Stimulated activated CD4-positive, alpha-beta T cell treated with anti-CD3 and anti-CD28 coated beads, TNF-alpha, amount 100 ng/mL, for 4 hours (primary cell): ENCODE measurements at places on chromosomes 2 and 18.

GRCh38 chr2:151029406-151030157 is 232.1 kb downstream of the RBM43 start:
- no peak for DNase-seq

GRCh38 chr2:33370636-33371265 is 105.7 kb upstream of the RASGRP3 start:
- no peak for DNase-seq

DNA sequence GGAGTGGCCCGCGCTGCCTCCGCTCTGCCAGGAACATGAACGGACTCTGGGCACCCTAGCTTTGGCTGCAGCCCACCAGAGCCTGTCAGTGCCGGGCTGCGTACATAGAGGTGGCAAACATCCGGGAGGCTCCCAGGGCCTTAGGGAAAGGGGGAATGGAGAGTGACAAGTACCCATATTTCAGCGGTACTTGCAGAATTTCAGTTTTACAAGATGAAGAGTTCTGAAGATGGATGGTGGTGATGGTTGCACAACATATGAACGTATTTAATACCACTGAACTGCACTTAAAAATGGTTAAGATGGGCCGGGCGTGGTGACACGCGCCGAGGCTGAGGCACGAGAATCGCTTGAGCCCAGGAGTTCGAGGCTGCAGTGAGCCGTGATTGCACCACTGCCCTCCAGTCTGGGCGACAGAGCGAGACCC is 873 bp downstream of the MTHFD2 start:
- DNase-seq, result no peak

DNA sequence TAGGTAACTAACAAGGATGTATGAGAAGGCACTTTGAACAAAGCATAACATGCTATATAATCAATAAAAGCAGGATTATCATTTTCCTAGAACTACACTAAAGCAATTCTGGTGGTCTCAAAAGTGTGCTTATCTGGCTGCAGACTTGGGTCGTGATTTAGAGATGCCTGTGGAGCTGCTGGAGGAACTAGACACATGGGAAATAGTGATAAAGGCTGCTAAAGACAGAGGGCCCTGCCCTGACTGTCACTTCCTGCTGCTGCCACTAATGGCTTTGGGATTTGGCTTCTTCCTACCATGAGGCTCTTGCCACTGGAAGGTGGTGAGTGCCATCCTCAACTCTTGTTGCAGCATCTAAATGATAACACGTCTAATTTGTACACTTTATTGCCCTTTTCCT is 22.5 kb downstream of the TMEM178A start:
- DNase-seq, result no peak

DNA sequence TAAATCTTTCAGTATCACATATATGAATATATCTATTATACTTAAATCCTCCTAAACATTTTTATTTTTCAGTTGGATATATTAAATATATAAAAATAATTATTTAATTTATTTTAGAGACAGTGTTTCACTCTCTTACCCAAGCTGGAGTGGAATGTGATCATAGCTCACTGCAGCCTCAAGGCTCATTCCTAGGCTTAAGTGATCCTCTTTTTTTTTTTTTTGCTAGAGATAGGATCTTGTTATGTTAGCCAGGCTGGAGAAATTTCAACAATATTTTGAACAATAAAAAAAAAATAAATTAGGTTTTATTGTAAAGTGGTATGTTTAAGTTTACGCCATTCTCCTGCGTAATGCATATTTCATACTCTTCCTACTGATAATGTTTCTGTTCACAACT is 4.2 kb downstream of the SPAST start:
- DNase-seq, result no peak

- no peak for DNase-seq
These were observed 63.0 kb downstream of the MCFD2 start for GRCh38 chr2:46852598-46852997.

DNA sequence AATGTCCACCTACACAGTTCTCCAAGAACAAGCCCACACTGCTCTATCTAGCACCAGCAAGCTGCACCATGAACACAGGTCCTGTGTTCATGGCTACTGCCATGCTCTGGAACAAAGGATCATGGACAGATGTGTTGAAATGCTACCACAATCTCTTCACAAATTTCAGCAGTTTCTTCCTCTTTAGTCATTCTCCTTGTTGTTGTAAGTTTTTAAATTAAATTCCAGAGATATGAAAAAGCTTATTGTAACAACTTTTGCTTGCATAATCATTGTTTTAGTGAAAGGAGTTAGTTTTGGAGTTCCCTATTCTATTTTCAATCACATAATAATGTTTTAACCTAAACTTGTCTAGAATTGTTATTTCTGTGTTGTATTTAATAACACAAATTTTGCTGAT is 17.2 kb upstream of the NAPG start:
- DNase-seq, result no peak

GRCh38 chr2:71449343-71449742 is 4.0 kb upstream of the DYSF start:
- no peak for DNase-seq

GRCh38 chr2:186205254-186205911 is 280.7 kb upstream of the ZC3H15 start:
- DNase-seq, result no peak

- DNase-seq, result no peak
These were observed 1.2 kb downstream of the EFEMP1 start for GRCh38 chr2:55922291-55922907.

DNA sequence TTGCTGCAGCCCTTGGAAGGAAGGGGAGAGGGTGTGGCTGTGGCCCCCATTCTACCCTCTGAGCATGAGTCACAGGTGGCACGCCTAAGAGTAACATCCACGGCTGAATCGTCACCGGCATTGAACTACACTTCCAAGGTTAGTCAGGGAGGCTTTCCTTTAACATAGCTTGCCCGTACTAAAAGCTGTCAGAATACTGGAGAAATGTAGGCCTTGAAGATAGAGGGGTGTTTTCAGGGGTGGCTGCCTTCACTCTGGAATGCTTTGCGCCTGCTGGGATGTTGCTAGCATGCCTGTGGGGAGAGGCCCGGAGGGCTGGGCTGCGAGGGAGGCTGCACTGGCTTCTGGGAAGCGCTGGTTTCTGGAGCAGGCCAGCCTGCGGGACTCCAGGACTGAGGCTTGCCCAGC is 333.7 kb downstream of the AGAP1 start:
- no peak for DNase-seq

- no peak for DNase-seq
These were observed 9.6 kb upstream of the HOXD1 start for GRCh38 chr2:176178757-176179295.

GRCh38 chr2:28408764-28409599 is 16.3 kb downstream of the FOSL2 start:
- peak; percentile 54 for DNase-seq

DNA sequence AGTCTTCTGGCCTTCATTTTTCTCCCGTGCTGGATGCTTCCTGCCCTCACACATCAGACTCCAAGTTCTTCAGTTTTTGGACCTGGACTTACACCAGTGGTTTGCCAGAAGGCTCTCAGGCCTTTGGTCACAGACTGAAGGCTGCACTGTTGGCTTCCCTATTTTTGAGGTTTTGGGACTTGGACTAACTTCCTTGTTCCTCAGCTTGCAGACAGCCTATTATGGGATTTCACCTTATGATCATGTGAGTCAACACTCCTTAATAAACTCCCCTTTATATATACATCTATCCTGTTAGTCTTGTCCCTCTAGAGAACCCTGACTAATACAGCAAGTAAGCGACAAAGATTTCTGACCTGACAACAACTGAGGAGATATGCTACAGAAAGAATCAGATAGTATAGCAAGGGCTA is 7.2 kb downstream of the CDC42EP3 start:
- DNase-seq, result no peak

DNA sequence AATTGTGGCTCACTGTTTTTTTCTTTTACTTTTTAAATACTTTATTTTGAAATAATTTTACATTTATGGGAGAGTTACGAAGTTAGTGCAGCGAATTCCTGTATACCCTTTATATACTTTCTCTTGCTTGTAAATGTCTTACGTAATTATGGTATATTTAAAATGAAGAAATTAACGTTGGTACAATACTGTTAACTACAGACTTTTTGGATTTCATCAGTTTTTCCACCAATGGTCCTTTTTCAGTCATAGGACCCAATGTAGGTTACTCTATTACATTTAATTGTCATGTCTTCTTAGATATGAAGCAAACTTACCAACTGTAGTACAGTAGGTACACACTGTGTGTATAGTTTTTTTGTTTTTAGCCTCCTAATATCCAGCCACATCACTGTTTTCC is 76.3 kb downstream of the BOLA3 start:
- no peak for DNase-seq

- DNase-seq, result no peak
These were observed 165.6 kb downstream of the ALK start for GRCh38 chr2:29755829-29756228.

DNA sequence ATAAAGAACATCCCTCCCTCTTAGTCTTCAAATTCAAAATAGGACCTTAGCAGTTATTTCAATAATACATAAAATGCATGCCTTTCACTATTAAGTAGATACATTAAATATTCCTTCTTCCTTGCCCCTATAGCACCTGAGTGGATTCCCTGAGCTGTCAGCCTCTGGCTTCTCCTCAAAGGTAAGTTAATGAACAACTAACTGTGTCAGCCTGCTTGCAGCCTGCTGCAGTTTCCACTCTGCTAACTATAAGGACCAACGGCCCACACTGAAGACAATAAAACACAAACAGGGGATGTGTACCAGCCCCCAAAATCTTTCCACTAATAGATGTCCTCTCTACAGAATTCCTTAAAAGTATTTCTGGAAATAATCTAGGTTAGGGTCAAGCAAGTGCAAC is 5.0 kb downstream of the KCTD1 start:
- no peak for DNase-seq

- no peak for DNase-seq
These were observed 13.5 kb downstream of the CBLN2 start for GRCh38 chr18:72530622-72531021.

DNA sequence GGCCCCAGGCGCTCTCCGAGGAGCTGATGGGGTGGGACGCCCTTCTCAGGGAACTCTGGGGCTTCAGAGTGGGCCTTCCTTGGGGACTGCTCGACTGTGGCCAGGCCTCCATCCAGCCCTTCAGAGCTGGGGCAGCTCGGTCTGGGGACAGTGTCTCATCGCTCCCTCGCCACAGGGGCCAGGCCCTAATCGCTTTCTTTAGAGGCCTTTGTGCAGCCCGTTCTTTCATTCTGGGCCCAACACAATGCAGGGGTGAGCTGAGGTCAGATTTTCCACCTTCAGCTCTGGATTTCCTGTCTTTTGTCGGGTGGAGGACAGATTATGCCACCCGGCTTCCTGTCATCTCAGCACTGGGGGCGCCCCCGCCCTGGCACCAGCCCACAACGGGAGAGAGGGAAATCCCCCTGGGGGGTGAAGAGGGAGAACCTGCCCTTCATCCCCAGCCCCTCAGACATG is 25.2 kb downstream of the MYCN start:
- peak; percentile 60 for DNase-seq

GRCh38 chr2:65458999-65459398 is 26.6 kb upstream of the SPRED2 start:
- DNase-seq, result no peak

DNA sequence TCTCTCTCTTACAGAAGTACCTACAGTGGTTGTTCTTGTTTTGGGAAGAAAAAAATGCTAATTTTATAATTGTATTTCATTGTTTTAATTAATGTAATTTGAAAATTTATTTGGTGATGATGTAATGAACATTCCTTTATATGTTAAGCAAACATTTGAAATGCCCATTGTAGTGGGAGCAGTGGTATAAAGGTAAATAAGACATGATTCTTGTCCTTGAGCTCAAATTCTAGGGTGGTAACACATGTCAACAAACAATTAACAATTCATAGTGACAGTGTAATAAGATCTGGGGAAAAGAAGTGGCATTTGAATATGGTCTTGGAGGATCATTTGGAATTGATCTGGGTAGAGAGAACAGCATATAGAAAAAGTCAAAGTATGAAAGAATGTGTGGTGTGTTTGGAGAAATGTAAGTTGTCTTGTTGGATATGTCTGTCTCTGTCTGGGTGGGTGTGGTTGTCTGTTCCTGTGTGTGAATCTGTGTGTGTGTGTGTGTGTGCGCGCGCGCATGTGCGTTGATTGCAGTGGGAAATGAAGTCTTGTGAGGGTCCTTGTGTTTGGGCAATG is 5.8 kb downstream of the PTPN4 start:
- no peak for DNase-seq

DNA sequence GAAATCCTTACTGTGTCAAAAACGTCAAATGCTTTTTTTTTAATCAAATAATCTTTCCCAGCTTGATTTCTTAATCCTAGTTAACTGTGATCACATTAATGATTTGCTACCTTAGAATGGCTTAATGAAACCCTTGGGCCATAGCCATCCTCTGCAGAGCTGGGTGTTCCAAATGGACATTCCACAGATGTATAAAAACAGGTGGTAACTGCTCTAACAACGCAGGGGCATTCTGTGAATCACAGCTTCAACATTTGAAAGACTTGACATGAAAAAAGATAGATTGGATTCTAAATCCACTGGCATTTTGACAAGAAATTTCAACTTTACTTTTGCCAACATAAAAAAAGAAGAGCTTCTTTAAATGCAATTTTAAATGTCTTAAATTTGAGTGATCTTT is 69.8 kb upstream of the RASGRP3 start:
- DNase-seq, result no peak

GRCh38 chr18:9422816-9423519 is 52.3 kb upstream of the RALBP1 start:
- no peak for DNase-seq

GRCh38 chr2:36403675-36404230 is 48.2 kb downstream of the CRIM1 start:
- no peak for DNase-seq
